Osteoblast (primary cell): ENCODE measurements at places on chromosomes 1 and 21.

DNA sequence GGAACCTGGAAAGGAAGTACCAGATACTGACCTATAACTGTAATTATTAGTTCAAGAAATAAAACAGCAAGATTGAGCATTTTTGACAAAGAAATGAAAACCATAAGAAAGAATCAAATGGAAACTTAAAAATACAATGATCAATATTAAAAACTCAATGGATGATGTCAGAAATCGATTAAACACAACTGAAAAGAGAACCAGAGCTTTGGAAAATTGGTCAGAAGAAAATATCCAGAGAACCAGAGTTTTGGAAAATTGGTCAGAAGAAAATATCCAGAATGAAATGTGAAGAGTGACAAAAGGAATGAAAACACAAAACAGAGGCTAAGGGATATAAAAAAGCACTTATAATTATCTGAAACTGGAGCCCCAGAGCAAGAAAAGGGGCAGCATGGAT lies 438.6 kb downstream of the AJAP1 start:
- DNase-seq, result no peak

- no peak for DNase-seq
Observed at GRCh38 chr1:15214527-15214926, 32.5 kb upstream of the FHAD1 start.

GRCh38 chr1:31869449-31869848 lies 53.6 kb upstream of the SPOCD1 start:
- DNase-seq, result no peak

DNA sequence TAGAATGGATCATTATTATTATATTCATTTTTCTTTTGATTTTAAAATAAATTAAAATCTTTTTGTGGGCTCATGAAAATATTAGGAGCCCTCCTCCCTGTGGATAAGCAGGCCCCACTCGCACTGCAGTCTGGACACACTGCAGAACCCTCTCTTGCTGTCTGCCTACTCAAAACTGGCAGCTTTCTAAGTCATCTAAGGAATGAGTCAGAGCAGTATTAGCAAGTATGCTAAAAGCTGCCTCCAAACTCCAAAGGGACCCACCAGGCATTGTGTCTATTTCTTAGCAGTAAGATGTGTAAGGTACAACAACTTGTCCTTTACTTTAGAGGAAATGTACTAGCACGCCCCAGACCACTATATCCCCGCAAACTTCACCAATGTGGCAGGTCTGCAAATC lies 108.8 kb downstream of the SYF2 start:
- peak; percentile 82 for DNase-seq

GRCh38 chr1:210311726-210312493 lies 16.8 kb upstream of the HHAT start:
- DNase-seq, result no peak

- no peak for DNase-seq
Observed at GRCh38 chr1:226002667-226003501, 3.7 kb upstream of the SDE2 start.

- DNase-seq, result no peak
Observed at GRCh38 chr1:42311138-42311537, 23.9 kb downstream of the FOXJ3 start.

DNA sequence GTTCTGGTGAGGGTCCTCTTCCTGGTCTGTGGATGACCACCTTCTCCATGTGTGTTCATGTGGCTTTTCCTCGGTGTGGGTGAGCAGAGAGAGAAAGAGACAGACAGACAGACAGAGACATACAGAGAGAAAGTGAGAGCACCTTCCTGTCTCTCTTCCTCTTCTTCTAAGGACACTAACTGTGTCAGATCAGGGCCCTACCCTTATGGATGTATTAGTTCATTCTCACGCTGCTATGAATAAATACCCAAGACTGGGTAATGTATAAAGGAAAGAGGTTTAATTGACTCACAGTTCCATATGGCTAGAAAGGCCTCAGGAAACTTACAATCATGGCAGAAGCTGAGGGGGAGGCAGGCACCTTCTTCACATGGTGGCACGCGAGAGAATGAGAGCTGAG lies 131.5 kb upstream of the ZNF648 start:
- no peak for DNase-seq

DNA sequence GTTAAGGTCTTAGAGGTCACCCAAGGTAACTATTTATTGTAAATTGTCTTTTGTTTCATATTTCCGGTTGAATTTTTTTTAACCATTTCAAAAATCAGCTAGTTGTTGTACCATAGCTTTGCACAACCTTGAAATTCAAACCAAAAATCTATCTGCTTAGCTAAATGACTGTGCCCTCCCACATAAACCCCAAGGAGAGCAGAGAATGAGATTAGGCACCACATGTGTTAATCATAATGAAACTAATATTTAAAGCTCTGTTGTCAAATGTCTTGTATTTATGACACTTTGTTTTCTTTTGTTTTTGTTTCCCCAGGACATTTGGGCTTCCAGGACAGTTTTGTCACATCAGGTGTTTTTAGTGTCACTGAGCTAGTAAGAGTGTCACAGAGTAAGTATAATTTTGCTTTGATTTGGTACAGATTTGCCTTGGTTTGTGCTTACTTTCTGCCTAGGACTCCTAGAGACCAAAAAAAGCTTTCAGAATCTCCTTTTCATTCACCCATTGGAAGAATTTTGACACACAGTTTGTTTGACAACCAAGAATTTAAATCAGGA lies 249.9 kb downstream of the NFIA start:
- DNase-seq, result no peak

DNA sequence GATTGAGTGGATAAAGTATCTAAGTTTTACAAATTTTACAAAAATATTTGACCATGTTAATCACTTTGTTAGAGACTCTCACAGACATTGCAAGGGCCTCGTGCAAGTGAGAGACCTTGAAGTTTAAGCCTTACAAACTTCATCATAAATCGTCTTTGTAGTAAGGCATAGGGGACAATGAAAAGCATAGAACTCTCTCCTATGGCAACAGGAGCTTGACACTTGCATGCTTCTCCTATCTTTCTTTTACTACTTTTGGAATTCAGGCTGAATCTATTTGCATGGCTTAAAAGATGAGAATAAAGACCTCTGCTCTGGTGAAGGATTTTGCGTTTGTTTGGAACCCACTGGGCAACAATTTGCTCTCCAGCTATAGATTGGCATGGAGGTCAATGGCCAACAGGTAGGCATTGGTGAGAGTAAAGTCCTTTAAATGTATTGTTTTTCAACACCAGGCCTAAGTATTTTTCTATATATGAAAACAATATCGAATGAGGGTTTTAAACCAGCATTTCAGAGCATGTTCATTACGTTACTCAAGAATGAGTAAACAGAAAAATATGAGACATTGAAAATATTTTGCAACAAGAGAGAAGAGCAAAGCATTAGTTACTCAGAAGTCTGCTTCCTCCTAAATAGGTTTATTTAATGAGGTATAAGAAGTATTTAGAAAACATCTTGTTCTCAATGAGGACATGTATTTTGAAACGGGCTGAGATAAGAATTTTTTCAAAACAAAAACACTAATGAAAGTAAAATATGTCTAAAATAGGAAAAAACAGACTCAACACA lies 192.2 kb downstream of the TGFB2 start:
- DNase-seq, result peak; percentile 68

DNA sequence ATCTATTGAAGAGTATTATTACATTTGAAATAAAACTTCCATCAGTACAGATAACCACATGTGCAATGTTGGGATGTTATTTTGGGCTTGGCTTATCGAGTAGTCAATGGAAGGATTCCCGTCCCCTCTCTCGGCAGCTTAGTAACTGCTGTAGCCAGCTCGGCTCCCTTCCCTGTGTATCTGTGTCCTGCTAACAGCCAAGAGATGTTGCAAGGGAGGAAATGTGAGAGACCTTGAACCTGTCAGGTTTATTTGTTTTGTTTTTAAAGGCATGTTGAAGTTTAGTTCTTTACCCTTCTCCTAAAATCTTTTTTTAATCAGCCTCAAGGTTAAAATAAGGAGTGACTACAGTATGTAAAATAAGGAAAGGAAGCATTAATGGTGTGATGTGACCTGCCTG lies 13.6 kb upstream of the TARS2 start:
- DNase-seq, result no peak
